ENCODE measurements at places on chromosomes 7 and 10. TPM values are rescaled to one million over a fixed set of nuclear protein-coding genes. Genes with fewer than 3 reads are reported as not detected.
A peak's percentile ranks its signal among the peaks of the same experiment; 100 is the strongest.

The EVX1 gene
- total RNA-seq, result not detected

The TUBB8 gene
- not detected for total RNA-seq

The GPR158 gene
- total RNA-seq, result 0.05 TPM

The GOLGA7B gene
- total RNA-seq, result 0.21 TPM

- H3K36me3 ChIP-seq, result no peaks in the 10 kb centered on the region
- H3K27me3 ChIP-seq, result no peaks in the 10 kb centered on the region
- H3K27ac ChIP-seq, result no peak overlapping the region
- H3K4me1 ChIP-seq, result no peaks in the 10 kb centered on the region
- DNase-seq, result no peak
- H3K4me3 ChIP-seq, result no peak overlapping the region
Measured at GRCh38 chr7:88638583-88638982, 120.9 kb upstream of the ZNF804B start.

GRCh38 chr10:28043941-28044340 is 45.1 kb upstream of the ODAD2 start:
- no peak overlapping the region for H3K27ac ChIP-seq
- no peak for DNase-seq
- H3K27me3 ChIP-seq, result no peaks in the 10 kb centered on the region
- H3K4me3 ChIP-seq, result no peak overlapping the region
- H3K36me3 ChIP-seq, result no peaks in the 10 kb centered on the region

- peaks cover 8% of the 10 kb centered on the region for H3K4me1 ChIP-seq
- peak overlapping the region; percentile 20 for H3K27ac ChIP-seq
- peak; percentile 50 for DNase-seq
- H3K4me3 ChIP-seq, result no peak overlapping the region
- H3K27me3 ChIP-seq, result no peaks in the 10 kb centered on the region
Measured at GRCh38 chr7:77989981-77990566, 191.5 kb downstream of the PHTF2 start.

DNA sequence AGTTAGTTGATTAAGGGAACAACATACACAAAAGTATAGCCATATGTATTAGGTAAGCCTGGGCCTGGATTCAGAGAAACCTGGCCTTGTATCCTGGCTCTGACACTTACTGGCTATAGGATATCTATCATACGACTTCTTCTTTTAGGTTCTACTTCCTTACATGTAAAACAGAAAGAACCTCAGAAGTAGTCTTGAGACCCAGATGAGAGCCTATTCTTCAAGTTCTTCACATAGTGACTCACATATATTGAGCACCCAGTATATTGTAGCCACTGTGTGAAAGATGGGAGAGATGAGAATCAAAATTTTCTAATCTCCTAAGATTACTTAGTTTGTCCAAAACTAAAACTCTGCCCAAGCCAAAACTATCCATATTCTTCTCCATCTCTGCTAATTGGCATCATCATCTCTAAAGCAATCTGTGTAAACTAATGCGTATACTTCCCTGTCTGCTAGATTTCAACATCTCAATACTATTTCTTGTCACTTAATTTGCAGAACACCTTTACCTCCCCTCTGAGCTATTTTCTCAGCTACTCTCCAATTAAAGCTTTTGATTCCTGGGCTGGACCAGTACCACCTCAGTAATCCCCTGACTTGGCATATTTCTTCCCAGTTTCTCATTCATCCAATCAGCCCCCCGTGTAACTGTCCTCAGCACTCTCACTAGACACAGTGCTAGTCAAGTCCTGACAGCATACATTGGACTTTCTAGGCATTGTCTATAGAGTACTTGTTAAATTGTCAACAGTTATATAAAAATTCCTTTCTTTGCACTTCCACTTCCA is 53.5 kb upstream of the MET start:
- no peak overlapping the region for H3K4me3 ChIP-seq
- H3K27me3 ChIP-seq, result no peaks in the 10 kb centered on the region
- no peaks in the 10 kb centered on the region for H3K36me3 ChIP-seq
- H3K27ac ChIP-seq, result no peak overlapping the region

DNA sequence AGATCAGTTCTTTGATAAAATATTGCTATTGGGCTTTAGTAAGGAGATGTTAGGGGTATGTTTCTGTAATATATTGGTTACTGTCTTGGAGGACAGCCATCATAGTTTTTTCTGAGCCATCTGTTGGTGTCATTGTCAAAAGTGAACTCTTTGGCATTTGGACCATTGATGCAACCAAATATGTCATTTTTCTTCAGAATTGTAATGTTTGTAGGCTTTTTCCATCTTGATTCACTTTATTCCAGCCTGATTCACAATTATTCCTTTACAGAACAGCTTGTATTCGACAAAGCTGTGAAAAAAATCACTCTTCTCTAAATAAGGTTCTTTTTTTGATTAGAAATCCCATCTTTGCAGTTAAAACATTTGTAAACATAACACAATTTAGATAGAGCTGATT is 37.4 kb downstream of the SMNDC1 start:
- no peak overlapping the region for H3K27ac ChIP-seq
- peaks cover 15% of the 10 kb centered on the region for H3K4me1 ChIP-seq
- no peak overlapping the region for H3K4me3 ChIP-seq

Measured in Caco-2 (cell line).